ENCODE measurements at places on chromosomes 6 and 20.

DNA sequence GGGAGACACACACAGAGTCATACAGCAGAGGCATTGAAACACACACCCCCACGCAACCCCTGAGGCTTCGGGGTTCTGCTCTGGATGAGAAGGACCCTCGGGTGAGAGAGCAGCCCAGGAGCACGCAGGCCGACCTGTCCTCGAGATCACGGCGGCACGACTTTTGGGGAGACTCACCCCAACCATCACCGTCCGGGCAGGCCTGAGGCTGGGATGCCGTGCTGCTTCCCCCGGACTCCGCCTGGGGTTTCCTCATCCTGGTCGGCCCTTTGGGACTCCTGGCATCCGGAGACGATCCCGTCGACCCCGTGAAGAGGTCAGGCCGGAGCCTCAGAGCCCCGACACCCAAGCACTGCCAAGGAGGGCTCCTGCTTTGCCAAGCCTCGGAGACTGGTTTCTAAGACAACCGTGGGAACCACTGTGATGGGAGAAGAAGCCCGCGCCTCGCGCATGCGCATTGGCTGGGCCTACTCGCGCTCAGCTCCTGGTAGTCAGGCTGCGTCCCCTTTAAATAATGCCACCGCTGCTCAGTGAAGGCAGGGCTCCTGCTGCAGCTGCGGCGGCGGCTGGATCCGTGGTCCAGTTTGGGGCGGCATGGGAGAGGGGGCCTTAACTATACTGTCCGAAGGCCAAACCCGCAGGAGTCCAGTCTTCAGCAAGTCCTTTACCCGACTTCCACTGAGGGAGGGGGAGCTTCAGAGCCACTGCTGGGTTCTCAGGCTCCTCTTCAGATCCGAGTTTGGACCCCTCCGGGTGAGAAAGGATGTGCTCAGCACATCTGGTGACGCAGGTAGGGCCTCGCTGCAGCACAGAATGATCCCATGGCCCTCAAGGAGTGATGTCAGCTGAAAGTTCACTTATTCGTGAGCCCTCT is 171.4 kb upstream of the ZNF337 start:
- DNase-seq: no peak

GRCh38 chr6:144279484-144280150 is 5.5 kb upstream of the UTRN start:
- DNase-seq: no peak

DNA sequence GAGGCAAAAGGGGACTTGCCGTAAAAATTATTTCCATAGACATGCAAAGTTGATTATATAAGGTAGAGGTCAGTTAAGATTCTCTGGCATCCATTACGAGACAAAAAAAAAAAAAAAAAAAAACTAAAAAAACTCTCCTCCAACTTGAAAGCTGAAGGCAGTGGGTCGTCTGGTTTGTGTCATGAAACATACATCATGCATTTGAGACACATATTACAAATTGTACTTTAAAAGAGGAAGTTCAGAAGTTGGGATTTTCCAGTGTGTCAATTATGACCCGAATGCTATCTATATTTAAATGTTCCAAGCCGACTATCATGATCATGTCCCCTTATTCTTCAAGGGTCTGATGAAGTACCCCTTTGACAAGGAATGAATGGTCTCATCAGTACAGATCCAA is 125.1 kb downstream of the ZNF217 start:
- no peak for DNase-seq

- DNase-seq: no peak
Observed at GRCh38 chr6:134535831-134536230, 217.9 kb upstream of the SGK1 start.

DNA sequence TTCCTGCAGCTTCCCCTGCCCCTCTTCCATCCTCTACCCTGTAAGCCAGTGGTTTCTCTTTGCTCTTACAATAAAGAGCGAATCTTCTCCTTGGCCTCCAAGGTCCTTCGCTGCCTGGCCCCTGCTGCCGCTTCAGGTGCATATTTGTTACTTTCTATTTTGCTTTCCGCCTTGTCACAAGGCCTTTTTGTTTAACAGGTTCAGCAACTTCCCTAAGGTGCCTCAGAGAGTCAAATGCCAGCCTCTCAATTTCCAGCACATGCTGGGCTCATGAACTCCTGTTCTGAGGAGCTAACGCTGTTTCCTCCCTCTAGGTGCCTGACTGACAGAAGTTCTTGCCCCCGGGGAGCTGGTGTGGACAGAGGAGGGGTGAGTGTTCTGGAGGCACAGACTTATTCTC is 42.4 kb upstream of the EPB41L1 start:
- no peak for DNase-seq

- DNase-seq: no peak
Observed at GRCh38 chr6:165055231-165055630, 254.2 kb downstream of the C6orf118 start.

DNA sequence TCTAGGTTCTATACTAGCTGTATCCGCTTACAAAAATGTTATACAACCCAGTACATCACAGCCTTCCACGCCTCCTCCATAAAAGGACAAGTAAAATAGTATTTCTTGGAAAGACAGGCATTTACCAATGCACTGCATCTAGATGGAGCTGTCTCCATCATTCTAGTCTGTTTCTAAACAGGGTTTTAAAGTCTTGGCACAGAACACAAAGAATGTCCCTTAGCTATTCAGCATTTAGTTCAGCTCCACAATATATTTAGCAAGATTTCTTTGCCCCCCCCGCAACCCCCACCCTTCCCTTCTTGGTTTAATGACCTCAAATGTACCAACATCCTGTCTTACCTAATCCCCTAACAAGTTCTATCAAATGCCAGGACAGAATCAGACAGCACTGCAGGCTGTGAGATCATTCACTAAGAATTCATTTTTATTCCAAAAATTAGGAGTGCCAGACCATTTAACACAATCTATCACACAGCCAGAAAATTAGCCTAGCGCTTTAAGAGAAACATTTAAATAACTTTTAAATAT is 198.6 kb downstream of the BACH2 start:
- DNase-seq: no peak

DNA sequence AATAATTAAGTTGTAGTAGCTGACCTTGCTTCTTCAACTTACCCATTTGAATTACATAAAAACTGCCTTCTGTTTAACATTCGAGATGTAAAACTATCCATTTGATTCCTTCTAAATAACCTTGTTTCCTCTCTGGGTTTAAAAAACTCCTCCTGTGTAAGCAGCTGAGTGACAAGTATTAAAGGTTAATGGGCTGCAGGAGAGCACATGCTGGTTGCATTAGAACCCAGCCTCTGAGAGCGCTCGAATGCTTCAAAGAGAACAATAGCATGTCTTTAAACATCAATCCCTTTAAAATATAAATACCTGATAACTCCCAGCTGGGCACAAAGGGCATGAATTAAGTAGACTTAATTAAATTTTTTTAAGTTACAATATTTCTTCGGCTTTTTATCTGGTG is 215.8 kb downstream of the EYA4 start:
- DNase-seq: no peak

Measured in thymus (tissue), 14 donors.